NCI-H187 treated with DMSO at 0.1 percent for 48 hours (cell line): ENCODE measurements at places on chromosomes 13 and 19.

DNA sequence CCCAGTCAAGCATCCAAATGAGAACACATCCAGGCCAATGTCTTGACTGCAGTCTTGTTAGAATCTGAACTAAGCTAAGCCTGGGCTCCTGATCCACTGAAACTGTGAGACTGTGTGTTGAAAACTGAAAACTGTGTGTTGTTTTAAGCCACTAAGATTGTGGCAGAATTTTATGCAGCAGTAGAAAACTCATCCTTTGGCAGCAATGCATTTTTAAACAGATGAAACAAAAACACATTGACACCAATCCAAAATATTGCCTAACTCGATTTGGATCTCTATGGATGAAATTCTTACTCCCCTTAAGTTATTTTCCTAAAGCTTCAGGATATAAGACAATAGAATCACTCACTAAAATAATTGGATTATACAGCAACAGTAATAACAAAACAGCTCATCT is 202.3 kb upstream of the KLF12 start:
- DNase-seq: no peak

- DNase-seq: no peak
Observed at GRCh38 chr13:33575378-33575777, 242.6 kb upstream of the RFC3 start.

DNA sequence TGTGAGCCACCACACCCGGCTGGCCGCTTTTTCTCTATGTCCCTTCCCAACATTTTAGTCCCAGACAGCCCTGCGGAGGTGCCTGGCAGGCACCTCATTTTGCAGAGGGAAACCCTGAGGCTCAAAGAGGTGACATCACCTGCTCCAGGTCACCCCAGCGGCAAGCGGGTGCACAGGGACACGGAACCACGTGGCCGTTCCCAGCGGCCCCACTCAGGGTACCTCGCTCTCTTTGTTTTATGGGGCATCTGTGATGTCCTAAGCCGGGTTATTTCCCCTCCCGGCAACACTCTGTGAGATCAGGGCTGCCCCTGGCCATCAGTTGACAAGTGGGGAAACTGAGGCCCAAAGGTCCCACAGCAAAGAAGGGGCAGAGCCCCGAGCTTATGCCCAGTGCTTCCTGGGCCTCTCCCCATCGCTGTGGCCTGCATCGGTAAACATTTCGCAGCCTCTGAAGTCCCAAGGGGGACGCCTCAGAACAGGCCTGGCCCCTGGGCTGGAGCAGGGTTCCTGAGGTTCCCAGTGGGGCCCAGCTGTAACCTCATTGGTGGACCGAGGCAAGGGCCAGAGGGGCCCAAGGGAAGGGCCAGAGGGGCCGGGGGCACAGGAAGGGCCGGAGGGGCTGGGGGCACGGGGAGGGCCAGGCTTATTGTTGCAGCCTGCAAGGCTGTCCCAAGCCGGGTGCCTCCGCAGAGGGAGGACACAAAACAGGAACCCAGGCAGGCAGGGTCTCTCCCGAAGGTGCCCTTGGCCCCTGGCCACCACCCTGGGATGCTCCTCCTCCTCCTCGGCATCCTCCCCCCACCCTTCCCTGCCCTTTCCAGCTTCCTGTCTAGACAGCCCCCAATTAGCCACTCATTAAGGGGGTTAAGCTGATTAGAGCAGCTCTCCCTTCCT is 39.0 kb downstream of the SMIM24 start:
- no peak for DNase-seq

DNA sequence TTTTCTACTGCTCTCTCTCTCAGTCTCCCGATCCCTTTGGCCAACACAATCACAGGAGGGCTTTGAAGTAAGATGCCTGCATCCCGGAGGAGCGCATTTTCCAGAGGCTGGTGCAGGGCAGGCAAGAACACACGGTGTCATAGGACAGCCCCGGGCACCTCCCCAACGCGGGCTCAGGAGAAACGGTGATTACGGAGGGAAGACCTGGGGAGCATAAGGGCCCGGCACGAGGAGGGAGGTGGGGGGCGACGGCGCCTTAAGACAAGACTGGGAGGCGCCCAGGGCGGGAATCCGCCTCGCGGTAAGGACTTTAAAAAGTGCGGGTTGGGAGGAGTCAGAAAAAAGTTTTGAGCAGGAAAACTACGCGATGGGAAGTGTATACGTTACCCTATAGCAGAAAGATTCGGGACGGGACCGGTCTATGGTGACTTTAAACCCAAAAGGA is 18.7 kb upstream of the ZNF888 start:
- no peak for DNase-seq

DNA sequence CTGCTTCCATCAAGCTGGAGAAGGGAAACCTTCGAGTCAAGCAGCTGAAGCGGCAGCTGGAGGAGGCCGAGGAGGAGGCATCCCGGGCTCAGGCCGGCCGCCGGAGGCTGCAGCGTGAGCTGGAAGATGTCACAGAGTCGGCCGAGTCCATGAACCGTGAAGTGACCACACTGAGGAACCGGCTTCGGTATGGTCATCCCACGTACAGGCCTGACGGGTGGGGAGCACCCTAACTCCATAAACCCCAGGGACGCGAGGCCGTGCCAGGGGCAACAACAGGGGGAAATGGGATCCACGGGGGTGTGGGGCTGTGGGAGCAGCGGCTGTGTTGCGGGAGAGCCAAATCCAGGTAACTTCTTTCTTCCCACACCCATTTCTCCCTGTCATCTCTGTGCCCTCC is 20.2 kb downstream of the KCNC3 start:
- no peak for DNase-seq

- no peak for DNase-seq
Observed at GRCh38 chr13:52847322-52847681, 1.1 kb downstream of the PCDH8 start.

DNA sequence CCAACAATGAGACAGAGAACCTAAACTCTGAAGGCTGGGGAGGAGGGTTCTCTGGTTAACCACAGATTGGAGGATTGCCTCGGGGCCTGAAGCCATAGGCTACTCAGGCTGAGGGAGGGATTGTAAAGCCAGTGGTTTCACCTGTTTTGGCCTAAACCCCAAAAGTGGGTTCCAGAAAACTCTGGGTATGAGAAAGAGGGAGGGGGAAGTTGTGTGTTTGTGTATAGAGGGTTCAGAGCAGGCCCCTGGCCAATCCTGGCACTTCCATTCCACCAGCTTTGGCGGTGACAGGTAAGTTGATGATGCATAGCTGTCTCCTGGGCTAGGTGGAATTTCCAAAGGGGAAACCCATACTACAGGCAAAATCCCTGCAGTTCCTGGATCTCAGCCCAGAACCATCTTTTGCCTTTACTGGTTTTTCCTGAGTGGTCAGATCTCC is 13.5 kb upstream of the CCDC97 start:
- DNase-seq: no peak
